ENCODE measurements at places on chromosomes 7 and 10. TPM values are rescaled to one million over a fixed set of nuclear protein-coding genes. Genes with fewer than 3 reads are reported as not detected.

DNA sequence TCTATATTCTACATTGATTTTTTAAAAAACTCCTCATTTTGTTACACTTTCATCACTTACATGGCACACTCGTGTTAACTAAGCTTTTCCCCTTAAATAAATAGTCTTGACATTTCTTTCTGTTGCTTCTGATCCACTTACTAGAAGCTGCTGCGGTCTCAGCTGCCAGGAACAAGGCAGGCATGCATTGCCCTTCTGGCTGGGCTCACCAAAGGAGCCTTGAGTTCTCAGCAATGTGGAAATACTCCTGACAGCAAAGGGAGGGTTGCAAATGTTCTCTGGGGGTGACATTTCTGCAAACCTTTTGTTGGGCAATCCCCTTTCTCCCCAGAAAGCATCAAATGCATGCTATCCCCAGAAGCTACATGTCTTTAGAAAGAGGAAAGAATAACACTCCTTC is 350.1 kb downstream of the PRPF18 start:
- DNase-seq: no peak
- H3K4me1 ChIP-seq: no peaks in the 10 kb centered on the region
- H3K27ac ChIP-seq: no peak overlapping the region
- peaks cover 8% of the 10 kb centered on the region for H3K36me3 ChIP-seq

DNA sequence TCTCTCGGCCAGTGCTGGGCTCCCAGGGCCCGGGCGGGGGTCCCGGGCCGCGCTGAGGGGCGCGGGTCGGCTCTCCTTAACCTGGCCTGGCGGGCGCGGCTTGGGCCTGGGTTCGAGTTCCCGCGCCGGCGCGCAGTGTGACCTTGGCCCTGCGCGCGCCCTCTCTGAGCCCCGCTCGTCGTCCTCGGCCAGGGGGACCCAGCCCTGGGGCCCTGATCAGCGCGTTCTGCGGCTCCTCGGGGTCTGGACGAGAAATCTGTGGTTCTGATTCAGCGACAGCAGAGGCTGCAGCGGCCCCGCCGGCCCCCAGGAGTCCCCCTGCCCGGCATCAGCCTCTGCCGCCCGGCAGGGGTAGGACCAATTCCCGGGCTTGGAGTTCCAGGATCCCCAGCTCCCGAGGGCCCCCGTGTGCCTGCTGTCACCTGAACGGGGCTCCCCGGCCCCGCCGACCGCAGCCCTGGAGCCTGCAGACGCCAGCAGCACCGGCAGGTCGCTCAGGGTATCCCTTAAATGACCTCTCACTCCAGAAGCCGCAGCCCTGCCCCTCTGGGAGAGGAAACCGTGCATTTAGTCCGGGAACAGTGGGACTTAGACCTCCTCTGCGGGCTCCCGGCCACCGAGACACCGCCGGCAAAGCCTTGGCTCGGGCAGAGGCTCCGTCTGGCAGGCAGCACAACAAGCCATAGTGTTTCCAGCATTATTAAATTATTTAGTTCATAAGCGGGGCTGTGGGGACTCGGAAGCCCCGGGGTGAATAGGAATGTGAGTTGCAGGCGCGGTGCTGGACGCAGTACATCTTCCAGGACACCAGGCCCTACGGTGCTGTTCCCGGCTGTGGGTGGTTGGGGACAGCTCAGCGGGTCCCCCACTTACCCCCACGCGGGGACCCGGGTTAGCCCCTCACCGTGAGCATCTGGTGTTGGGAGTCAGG is 572 bp downstream of the CHST12 start:
- peaks cover 36% of the 10 kb centered on the region for H3K4me1 ChIP-seq
- H3K36me3 ChIP-seq: no peaks in the 10 kb centered on the region
- peak overlapping the region; percentile 76 for H3K4me3 ChIP-seq

DNA sequence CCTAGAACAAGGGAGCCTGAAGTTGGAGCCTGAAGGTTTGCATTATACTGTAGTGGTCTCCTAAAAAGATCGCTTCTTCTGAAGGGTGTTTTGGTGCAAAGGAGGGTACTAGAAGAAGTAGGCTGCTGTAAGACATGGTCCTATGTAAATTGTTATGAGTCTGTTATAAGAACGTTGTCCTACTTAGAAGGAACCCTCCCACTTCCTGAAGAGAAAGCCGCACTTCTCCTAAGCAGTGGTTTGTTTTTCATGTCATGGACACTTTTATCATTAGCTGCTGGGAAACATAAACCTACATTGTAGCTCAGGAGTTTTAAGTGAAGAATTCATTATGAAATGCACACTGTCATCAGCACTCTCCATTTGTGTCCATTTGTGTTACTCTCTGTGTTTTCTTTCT is 129.1 kb upstream of the ITGB1 start:
- H3K4me3 ChIP-seq: no peak overlapping the region
- DNase-seq: no peak
- no peaks in the 10 kb centered on the region for H3K27me3 ChIP-seq
- peaks cover 18% of the 10 kb centered on the region for H3K4me1 ChIP-seq

The GRID2IP gene
- total RNA-seq: 3.0 TPM

The RGR gene
- total RNA-seq: not detected

GRCh38 chr7:42689626-42690025 is 222.2 kb downstream of the C7orf25 start:
- H3K27ac ChIP-seq: no peak overlapping the region
- peaks cover 31% of the 10 kb centered on the region for H3K27me3 ChIP-seq
- no peaks in the 10 kb centered on the region for H3K36me3 ChIP-seq
- DNase-seq: no peak
- H3K4me3 ChIP-seq: no peak overlapping the region
- peaks cover 57% of the 10 kb centered on the region for H3K4me1 ChIP-seq

DNA sequence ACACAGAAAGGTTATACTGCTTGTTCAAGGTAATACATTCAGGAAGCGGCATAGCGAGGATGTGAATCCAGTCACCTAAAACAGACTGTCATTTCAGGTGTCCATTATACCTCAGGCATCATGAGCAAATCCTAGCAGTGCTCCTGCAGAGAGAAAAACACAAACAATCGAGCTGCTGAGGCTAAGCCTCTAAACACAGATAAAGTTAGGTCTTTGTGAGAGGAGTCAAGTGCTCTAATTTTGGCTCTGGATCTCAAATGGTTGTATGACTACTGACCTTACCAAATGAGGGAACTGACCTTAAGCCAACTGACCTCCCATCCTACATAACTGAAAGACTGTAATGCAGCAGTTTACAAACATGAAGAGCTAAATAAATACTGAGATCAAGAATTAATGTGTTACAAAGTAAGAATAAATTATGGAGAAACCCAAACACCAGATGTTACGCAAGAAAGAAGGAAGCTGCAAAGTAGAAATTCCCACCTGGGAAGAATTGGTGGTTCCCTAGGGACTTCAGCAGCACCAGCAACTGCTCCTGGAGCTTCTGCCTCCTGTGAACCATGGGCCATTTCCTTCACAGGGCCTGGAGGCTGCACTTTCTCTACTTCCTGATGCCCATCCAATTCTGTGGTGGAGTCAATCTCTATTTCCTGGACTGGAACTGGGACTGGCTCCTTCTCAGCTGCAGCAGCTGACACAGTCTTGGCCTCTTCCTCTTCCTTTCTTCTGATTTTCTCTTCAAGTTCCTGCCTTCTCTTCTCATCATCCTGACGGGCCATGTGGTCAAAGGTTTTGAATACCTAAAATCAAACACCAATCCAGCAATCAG is 5.8 kb downstream of the NUDCD3 start:
- no peak overlapping the region for H3K27ac ChIP-seq
- no peaks in the 10 kb centered on the region for H3K27me3 ChIP-seq
- no peak for DNase-seq

The EPHA1 gene
- total RNA-seq: 162 TPM

The MKRN1 gene
- 106 TPM for total RNA-seq

DNA sequence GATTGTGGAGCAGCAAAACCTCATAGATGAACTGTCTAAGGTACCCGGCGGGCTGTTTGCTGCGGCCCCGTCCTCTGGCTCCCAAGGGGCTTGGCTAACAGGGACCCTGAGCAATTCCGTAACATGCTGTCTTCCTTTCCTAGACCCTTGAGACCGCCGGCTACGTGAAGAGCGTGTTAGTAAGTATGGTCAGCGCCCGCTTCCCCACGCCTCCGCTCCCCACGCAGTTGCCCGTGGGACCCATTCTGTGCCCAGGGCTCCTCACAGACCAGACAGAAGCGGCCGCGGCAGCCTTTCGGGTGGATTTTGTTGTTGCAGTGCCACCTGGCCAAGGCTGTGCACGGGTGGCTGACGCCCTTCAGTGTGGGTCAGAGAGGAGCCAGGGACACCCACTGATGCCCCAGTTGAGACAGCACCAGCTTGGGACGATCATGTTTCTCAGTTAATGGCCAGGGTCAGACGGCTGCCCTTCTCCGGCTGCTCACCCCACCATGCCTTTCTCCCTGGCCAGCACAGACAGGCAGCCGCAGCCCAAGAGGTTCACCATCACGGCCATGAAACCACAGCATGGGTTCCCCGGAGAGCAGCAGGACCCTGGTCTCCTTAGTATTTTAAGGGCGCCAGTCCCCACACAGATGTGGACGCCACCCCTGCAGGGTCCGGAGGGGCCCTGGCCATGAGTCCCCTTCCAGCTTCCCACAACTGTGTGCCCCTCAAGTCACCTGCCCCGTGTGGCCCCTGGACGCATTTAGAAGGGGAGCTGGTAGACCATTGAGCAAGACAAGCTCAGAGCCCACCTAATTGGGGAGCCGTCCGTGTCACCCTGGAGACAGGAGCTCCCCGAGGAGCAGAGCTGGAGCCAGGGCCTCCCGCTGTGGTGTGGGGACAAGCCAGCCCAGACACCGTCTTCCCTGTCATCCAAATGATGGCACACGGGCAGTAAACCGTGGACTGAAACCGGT is 49.4 kb upstream of the DPYSL4 start:
- H3K27me3 ChIP-seq: no peaks in the 10 kb centered on the region
- H3K4me1 ChIP-seq: no peaks in the 10 kb centered on the region
- H3K36me3 ChIP-seq: no peaks in the 10 kb centered on the region
- no peak overlapping the region for H3K4me3 ChIP-seq
- DNase-seq: peak; percentile 7

- no peaks in the 10 kb centered on the region for H3K27me3 ChIP-seq
- H3K4me1 ChIP-seq: 0 out of 2 replicates have a peak, but pooled peaks cover 2% of the 10 kb centered on the region
- H3K4me3 ChIP-seq: no peak overlapping the region
- no peak overlapping the region for H3K27ac ChIP-seq
- DNase-seq: no peak
Observed at GRCh38 chr10:73339436-73339835, 19.2 kb downstream of the CFAP70 start.

DNA sequence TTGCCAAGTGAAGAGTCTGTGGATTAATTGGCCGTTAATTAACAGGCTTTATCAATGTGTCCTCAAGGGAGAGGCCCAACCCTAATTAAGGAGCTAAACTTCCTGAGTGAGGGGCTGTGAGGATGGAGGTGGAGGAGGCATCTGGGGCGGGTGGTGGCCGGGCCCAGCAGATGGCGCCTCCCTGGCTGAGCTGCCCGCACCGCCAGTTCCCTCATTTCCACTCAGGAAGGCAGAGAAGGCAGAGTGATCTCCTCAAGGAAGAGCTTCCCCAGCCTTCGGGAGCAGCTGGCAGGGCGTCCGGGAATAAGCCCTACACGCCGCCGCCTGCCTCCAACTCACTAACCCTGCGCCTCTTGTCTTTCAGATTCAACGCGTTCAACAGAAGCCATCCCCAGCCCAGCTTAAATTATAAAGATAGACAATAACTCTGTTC is 112.2 kb downstream of the CYTH3 start:
- no peaks in the 10 kb centered on the region for H3K27me3 ChIP-seq
- peak overlapping the region; percentile 65 for H3K27ac ChIP-seq
- H3K4me3 ChIP-seq: no peak overlapping the region
- peaks cover 38% of the 10 kb centered on the region for H3K36me3 ChIP-seq
- peaks cover 12% of the 10 kb centered on the region for H3K4me1 ChIP-seq

DNA sequence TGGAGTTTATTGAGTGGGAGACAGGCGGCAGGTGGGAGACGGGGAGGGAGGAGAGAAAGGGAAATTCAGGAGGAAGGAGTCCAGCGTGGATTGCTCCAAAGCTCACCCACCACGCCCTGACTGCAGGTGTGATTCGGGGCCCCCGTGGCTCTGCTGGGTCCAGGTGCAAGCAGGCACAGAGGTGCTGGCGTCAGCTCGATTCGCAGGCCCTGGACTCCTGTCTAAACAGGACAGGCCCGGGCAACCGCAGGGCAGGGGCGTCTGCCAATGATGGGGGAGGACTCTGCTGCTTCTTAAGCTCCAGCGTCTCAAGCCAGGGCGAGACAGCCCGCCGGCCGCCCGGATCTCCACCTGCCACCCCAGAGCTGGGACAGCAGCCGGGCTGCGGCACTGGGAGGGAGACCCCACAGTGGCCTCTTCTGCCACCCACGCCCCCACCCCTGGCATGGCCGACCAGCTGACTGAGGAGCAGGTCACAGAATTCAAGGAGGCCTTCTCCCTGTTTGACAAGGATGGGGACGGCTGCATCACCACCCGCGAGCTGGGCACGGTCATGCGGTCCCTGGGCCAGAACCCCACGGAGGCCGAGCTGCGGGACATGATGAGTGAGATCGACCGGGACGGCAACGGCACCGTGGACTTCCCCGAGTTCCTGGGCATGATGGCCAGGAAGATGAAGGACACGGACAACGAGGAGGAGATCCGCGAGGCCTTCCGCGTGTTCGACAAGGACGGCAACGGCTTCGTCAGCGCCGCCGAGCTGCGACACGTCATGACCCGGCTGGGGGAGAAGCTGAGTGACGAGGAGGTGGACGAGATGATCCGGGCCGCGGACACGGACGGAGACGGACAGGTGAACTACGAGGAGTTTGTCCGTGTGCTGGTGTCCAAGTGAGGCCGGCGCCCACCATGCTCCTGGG is at the start of gene CALML3:
Gene CALML3, plus strand, starts transcription at position 321 of the 920 bp plus-strand sequence. Its CDS starts 125 bp downstream, at position 446.
- H3K4me3 ChIP-seq: no peak within 1 kb of the TSS
- peaks cover 4% of the 10 kb centered on the region for H3K27me3 ChIP-seq
- no peak for DNase-seq
- H3K36me3 ChIP-seq: peaks cover 5% of the 10 kb centered on the region

GRCh38 chr10:68600041-68600778 is 40.1 kb downstream of the TET1 start:
- H3K4me3 ChIP-seq: peak overlapping the region; percentile 67
- peak; percentile 82 for DNase-seq
- peaks cover 19% of the 10 kb centered on the region for H3K36me3 ChIP-seq
- H3K4me1 ChIP-seq: peaks cover 72% of the 10 kb centered on the region
- no peaks in the 10 kb centered on the region for H3K27me3 ChIP-seq

GRCh38 chr7:34224281-34224680 is 318.9 kb downstream of the BMPER start:
- DNase-seq: no peak
- no peak overlapping the region for H3K27ac ChIP-seq
- H3K4me1 ChIP-seq: peaks cover 39% of the 10 kb centered on the region
- H3K4me3 ChIP-seq: no peak overlapping the region

Data from WTC11 (cell line).